ENCODE measurements at places on chromosomes 2 and 18.

DNA sequence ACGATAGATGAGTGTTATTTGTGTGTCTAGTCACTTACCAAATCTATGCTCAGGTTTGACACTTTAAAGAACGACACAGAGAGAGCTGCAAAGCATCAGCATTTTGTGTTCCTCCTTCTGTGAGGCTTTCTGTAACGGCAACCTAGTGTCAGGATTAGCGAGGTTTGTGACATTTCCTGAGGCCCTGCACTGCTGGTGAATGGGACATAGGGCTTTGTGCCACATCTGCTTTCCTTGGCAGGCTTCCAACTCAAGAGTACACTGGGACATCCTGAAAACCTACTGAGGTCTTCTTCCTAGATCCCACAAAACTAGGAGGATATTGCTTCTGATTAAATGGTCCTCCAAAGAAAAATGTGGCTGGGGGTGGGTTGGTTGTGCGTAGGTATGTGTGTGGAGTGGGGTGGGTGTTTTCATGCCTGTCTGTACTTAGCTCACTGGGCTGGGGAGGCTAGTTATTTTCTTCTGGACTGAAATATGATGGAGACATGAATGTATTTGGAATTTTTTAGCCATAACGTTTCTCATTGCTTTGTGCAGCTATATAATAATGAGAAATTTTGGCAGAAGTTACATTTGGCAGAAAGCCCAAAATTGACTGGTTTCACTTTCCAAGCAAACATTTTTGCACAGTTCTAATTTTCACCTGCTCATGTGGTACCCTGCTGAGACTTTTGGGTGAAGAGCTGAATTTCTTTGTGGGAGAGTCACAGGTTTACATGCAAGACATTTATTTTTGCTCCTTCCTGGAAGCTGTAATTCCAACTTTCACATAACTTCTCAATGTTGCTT lies 308.4 kb downstream of the XIRP2 start:
- DNase-seq, result no peak

DNA sequence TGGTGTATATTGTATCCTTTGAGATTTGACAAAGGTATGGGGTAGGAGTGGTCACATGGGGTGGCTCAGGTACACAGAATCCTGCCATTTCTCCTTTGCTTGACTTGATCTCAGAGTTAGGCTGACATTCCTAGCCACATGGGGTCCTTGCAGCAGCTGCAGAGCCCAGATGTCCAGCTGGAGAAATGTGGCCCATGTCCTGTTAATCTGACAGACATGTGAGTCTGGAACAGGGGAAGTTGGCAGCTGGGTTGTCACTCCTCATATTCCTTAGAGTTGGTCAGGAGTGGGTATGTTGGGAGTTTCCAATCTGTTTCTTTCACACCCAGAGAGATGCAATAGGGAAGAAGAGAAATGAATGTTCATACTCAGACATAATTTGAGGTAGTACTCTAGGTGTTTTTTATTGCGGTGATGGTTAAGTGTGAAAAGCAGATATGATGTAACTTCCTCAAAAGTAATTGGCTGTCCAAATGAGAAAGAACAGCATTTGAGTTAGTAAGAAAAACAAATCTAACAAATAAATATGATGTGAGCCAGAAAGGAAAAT lies 402.6 kb upstream of the MEIS1 start:
- no peak for DNase-seq

DNA sequence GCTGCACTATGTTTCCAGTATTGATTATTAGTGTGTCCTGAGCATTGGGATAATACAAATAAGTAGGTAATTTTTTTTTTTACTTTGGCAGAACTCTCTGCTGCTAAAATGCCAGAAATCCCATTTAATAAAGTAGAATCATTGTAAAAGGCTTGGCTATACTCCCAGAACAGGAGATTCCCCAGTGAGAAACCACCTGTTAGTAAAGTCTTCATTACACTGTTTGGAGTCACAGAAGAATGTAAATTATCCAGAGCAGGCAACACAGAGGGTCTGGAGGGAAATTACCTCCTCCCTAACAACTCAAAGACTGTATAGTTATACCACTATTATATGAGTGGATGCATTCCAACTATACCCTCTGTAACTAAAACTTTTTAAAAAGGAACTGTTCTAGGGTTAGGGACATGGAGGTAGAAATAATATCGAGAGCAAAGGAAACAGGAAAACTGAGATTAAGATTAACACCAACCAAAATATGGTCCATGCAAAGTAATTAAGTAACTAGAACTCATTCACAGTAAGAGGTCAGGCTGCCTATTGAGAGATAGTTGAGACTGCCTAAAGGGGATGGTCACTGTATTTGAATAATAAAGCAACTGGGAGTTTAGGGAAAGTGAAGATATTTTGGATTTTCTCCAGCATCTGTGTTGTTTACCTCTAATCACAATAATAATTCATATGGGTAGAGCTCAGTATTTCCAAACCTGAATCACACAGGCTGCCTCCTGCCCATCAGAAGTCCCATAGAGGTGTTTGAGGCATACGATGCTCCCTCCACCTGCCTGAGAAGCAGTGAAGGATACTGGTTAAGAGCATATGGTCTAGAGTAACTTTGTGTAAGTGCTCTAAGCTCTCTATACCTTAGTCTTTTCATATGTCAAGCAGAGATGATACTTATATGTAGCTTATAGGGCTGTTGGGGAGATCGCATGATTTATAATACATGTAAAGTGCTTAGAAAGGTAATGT lies 34.4 kb downstream of the MAP2 start:
- DNase-seq, result no peak

- DNase-seq, result no peak
These were observed 1059.7 kb downstream of the TSN start for GRCh38 chr2:122815120-122815519.

DNA sequence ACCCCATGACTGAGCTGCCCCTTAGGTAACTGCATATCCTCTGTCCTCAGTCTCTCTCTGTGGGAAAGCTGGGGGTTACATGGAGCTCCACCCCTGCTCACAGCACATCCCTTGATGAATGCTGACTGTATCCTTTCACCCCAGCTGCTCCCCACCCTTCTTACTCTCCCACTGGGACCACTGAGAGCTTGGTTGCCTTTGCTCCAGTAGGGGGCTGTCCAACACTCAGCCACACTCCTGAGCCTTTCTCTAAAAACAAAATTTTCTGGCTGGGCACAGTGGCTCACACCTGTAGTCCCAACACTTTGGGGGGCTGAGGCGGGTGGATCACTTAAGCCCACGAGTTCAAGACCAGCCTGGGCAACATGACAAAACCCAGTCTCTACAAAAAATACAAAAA lies 89.2 kb upstream of the MSH2 start:
- DNase-seq, result no peak

DNA sequence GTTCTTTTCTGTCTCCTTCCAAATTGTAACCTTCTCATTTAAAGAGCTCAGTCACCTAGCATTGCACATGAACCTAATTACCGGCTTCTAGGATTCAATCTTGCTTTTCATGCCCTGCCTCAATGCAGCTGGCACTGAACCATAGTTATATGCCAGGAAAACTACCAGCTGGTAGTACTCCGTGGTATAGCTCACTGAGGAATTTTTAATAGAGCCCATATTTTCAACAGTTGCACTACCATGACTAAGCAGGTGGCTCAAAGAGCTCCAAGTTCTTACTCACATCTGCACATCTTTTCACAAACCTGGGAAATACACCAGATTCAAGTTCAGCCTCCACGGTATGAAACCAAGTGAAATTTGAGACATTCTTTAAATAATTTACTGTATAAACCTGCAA lies 363.5 kb downstream of the GRB14 start:
- DNase-seq, result no peak

GRCh38 chr2:95002498-95002897 lies 23.0 kb upstream of the MAL start:
- DNase-seq, result no peak

- DNase-seq, result no peak
These were observed 129.3 kb downstream of the NCKAP5 start for GRCh38 chr2:133438848-133439564.

DNA sequence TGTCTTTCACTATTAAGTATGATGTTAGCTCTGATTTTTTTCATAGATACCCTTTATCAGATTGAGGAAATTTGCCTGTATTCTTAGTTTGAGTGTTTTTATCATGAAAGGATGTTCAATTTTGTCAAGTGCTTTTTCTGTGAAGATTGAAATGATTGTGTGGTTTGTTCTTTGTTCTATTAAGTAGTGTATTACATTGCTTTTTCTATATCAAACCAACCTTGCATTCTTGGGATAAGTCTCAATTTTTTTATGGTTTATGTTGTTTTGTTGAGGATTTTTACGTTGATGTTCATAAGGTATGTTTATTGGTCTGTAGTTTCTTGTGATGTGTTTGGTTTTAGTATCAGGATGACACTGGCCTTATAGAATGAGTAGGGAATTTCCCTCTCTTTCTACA lies 19.1 kb downstream of the PDK1 start:
- no peak for DNase-seq
